ENCODE measurements at places on chromosomes 3 and 15. TPM values are rescaled to one million over a fixed set of nuclear protein-coding genes. Genes with fewer than 3 reads are reported as not detected.
A peak's percentile ranks its signal among the peaks of the same experiment; 100 is the strongest.

GRCh38 chr15:51623386-51623938 lies 891 bp upstream of the DMXL2 start:
- peak overlapping the region; percentile 62 for H3K27ac ChIP-seq
- no peaks in the 10 kb centered on the region for H3K27me3 ChIP-seq
- H3K4me1 ChIP-seq = peaks cover 25% of the 10 kb centered on the region
- peak overlapping the region; percentile 93 for H3K4me3 ChIP-seq
- no peaks in the 10 kb centered on the region for H3K36me3 ChIP-seq
- peak; percentile 25 for DNase-seq

DNA sequence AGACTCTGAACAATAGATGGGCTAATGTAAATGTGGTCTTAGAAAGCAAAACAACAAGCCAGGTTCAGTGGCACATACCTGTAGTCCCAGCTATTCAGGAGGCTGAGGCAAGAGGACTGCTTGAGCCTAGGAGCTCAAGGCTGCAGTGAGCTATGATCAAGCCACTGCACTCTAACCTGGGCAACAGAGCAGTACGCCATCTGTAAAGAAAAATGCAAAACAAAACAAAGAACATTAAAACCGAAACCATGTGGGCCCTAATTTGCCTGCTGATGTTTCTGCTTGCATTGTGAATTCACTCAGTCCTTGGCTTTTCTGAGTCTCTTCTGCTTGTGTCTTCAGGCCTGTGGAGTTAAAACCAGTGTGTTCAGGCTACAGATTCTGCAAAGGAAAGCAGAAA lies 56.7 kb downstream of the CCNL1 start:
- H3K27me3 ChIP-seq = no peaks in the 10 kb centered on the region
- no peak overlapping the region for H3K27ac ChIP-seq

GRCh38 chr3:132556508-132557159 lies 40.4 kb upstream of the ACKR4 start:
- H3K4me1 ChIP-seq = no peaks in the 10 kb centered on the region
- H3K27ac ChIP-seq = no peak overlapping the region
- H3K4me3 ChIP-seq = no peak overlapping the region
- DNase-seq = peak; percentile 60

DNA sequence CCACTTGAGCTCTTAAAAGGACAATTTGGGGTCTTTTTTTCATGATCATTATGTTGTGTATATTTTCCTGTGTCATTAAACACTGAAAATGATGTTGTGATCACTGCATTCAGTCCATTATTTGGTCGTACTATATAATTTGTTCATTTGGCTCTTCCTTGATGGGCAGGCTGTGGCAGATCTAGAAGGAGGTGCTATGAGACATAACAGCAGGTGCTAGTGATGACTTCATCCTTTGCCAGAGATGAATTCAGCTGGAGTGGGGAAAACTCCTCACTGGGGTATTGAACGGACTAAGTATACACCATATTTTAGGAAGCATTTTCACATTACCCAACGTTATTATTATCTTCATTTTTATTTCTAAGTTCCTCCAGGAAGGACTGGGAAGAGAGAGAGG lies 12.0 kb downstream of the CMTM7 start:
- no peaks in the 10 kb centered on the region for H3K27me3 ChIP-seq
- no peak for DNase-seq
- peaks cover 21% of the 10 kb centered on the region for H3K4me1 ChIP-seq
- no peak overlapping the region for H3K4me3 ChIP-seq

DNA sequence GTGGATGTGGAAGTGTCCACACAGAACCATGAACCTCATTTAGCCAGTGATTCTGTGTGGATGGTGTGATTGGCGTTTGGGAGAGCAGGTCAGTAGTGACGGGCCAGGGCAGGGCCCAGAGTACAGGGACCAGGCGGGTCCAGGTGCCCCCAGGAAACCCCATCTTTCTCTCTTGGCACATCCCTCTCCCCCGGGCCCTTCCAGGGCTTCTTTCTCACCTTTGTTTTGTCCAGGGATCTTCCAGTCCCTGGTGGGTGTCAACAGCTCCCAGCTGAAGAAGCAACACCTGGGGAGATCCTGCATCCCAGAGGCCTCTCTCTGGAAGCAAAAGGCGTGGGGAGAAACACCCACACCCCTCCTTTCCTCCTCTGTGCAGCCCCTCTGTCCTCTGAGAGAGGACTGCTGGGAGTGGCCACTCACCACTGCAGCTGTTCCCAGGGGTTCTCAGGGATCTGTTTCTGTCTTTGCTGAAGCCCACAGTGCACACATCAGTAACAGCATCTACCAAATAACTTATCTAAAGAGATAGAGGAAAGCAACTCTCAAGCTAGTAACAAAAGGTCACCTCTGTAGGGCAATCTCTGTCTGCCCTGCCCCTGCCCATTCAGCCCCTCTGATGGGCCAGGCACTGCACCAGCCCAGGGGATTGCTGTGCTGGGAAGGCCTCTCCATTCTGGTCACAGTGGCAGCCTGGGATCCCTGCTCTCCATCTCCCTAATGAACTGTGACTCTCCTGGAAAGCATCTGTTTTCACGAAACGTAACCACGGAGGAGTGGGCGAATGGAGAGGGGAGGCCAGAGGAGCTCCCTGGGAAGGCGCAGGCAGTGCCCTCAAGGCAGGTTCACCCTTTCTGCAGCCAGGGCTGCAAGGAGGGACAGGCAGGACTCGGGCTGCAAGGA lies 98.3 kb upstream of the ALDH1A3 start:
- no peaks in the 10 kb centered on the region for H3K27me3 ChIP-seq
- DNase-seq = peak; percentile 5
- H3K27ac ChIP-seq = no peak overlapping the region
- no peaks in the 10 kb centered on the region for H3K36me3 ChIP-seq
- no peak overlapping the region for H3K4me3 ChIP-seq
- H3K4me1 ChIP-seq = no peaks in the 10 kb centered on the region

- no peaks in the 10 kb centered on the region for H3K27me3 ChIP-seq
- peak; percentile 82 for DNase-seq
- H3K36me3 ChIP-seq = no peaks in the 10 kb centered on the region
- no peak overlapping the region for H3K27ac ChIP-seq
- no peaks in the 10 kb centered on the region for H3K4me1 ChIP-seq
Measured at GRCh38 chr3:135503760-135504686, 461.5 kb upstream of the PPP2R3A start.

GRCh38 chr3:58573640-58574039 lies 3.6 kb downstream of the FAM107A start:
- H3K27ac ChIP-seq = no peak overlapping the region
- no peaks in the 10 kb centered on the region for H3K27me3 ChIP-seq
- H3K36me3 ChIP-seq = no peaks in the 10 kb centered on the region
- DNase-seq = no peak
- peaks cover 15% of the 10 kb centered on the region for H3K4me1 ChIP-seq

DNA sequence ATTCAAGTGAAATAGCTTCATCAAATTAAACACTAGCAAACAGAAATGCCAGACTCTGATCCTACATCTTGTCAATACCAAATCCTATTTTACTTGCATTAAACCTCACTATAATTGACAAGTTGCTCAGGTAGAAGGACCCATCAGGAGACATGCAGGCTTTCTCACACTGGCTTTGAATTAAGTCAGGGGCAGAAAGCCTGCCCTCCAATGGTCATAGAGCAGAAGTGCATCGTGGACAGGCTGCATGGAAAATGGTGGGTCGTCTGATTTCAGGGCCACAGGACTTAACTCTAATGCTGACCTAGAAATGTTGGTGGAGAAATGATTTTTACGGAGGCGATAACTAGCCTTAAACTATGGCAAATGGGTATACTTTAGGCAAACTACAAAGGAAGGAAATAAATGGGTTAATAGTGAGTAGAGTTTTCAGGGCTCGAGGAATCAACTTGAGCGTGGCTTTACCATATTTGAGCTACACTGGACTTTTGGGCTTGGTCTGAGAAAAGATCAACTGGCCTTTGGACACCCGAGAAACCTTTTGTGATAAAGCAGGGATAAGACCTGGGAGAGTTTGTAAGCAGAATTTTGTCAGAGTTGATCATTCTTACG lies 283.9 kb downstream of the GRM7 start:
- no peaks in the 10 kb centered on the region for H3K36me3 ChIP-seq
- H3K4me1 ChIP-seq = no peaks in the 10 kb centered on the region

- no peaks in the 10 kb centered on the region for H3K27me3 ChIP-seq
- no peak overlapping the region for H3K4me3 ChIP-seq
- H3K27ac ChIP-seq = no peak overlapping the region
- DNase-seq = no peak
- no peaks in the 10 kb centered on the region for H3K36me3 ChIP-seq
Measured at GRCh38 chr15:88487796-88488523, 20.5 kb downstream of the MRPS11 start.

GRCh38 chr15:100693451-100693850 lies 91.1 kb downstream of the ASB7 start:
- no peak overlapping the region for H3K4me3 ChIP-seq
- no peaks in the 10 kb centered on the region for H3K4me1 ChIP-seq
- H3K27me3 ChIP-seq = no peaks in the 10 kb centered on the region
- peak overlapping the region; percentile 76 for H3K27ac ChIP-seq

- H3K4me1 ChIP-seq = no peaks in the 10 kb centered on the region
- H3K4me3 ChIP-seq = no peak overlapping the region
- no peaks in the 10 kb centered on the region for H3K36me3 ChIP-seq
- H3K27ac ChIP-seq = no peak overlapping the region
- no peak for DNase-seq
- H3K27me3 ChIP-seq = no peaks in the 10 kb centered on the region
Measured at GRCh38 chr15:61092361-61093157, 136.5 kb downstream of the RORA start.

DNA sequence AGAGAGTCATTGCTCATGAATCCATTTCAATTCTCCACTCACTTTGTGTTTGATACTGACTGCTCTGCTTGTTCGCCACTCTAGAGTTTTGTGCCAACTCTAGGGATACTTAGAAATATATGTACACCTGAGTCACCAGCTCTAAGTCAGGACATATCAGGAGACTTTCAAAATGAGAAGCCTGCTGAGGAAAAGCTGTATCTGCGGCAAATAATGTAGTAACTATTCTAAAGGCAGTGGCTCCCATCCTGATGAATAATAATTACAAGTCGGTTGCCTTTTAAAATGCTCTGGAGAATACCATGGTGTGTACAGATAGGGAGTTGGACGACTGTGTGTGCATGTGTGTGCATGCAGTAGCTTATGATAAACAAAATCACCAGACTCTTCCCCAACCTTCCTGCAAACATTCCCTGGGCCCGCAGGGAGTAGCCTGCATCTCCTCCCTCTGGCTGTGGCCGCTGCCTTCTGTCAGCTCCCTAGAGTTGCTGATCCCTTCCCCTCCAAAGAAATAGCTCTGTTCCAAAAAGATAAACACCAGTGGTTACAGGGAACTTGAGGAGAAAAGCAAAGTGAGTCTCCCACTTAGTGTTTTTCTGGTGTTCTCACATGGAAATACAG lies 346.3 kb upstream of the UMPS start:
- H3K36me3 ChIP-seq = no peaks in the 10 kb centered on the region
- H3K4me1 ChIP-seq = no peaks in the 10 kb centered on the region
- H3K27ac ChIP-seq = no peak overlapping the region

GRCh38 chr3:184525337-184526087 lies 36.1 kb upstream of the EPHB3 start:
- H3K27me3 ChIP-seq = peaks cover 36% of the 10 kb centered on the region
- H3K27ac ChIP-seq = peak overlapping the region; percentile 51
- peak overlapping the region; percentile 46 for H3K4me3 ChIP-seq
- no peaks in the 10 kb centered on the region for H3K36me3 ChIP-seq
- DNase-seq = no peak

- no peak for DNase-seq
- no peak overlapping the region for H3K27ac ChIP-seq
- no peaks in the 10 kb centered on the region for H3K27me3 ChIP-seq
- no peaks in the 10 kb centered on the region for H3K36me3 ChIP-seq
Measured at GRCh38 chr15:80693682-80694610, 1.2 kb upstream of the ABHD17C start.

DNA sequence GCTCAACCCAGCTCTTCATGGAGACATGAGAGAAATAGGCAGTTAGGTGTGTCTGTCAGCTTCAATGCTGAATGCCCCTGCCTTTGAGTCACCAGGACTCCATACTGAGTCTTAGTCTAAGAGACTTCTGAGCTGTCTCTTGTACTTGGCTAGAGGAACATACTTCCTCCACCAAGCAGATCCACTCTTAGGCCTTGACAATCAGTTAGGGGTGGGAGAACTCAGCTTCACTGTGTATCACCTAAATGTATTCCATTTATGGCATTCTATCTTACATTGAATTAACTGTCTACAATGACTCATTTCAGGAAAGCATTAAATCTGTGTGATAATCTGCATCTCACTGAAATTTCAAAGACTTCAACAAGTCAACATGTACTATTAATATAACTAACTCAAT lies 66.0 kb downstream of the STAC start:
- H3K4me1 ChIP-seq = no peaks in the 10 kb centered on the region
- no peaks in the 10 kb centered on the region for H3K36me3 ChIP-seq
- H3K27ac ChIP-seq = no peak overlapping the region
- H3K27me3 ChIP-seq = no peaks in the 10 kb centered on the region

GRCh38 chr3:139319428-139320402 lies 24.1 kb upstream of the MRPS22 start:
- no peak for DNase-seq
- H3K27me3 ChIP-seq = no peaks in the 10 kb centered on the region
- H3K27ac ChIP-seq = no peak overlapping the region

GRCh38 chr3:135081451-135081850 lies 286.4 kb downstream of the EPHB1 start:
- no peak for DNase-seq
- no peaks in the 10 kb centered on the region for H3K27me3 ChIP-seq
- H3K4me3 ChIP-seq = no peak overlapping the region
- no peak overlapping the region for H3K27ac ChIP-seq

DNA sequence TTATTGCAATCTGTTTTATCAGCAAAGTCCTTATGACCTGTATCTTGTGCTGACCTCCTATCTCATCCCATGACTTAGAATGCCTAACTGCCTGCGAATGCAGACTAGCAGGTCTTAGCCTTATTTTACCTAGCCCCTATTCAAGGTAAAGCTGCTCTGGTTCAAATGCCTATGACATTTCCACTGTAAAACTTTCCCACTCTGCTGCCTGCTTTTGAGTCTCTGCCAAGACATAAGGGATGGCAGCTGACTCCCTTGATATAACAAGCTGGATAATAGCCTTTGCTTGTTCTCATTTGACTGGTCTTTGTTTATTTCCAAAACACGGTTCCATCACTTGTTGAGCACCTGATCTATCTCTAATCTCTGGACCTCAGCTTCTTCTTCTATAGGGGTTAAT lies 131.9 kb upstream of the STRIT1 start:
- no peak for DNase-seq
- H3K36me3 ChIP-seq = no peaks in the 10 kb centered on the region
- H3K4me1 ChIP-seq = no peaks in the 10 kb centered on the region
- no peak overlapping the region for H3K4me3 ChIP-seq

DNA sequence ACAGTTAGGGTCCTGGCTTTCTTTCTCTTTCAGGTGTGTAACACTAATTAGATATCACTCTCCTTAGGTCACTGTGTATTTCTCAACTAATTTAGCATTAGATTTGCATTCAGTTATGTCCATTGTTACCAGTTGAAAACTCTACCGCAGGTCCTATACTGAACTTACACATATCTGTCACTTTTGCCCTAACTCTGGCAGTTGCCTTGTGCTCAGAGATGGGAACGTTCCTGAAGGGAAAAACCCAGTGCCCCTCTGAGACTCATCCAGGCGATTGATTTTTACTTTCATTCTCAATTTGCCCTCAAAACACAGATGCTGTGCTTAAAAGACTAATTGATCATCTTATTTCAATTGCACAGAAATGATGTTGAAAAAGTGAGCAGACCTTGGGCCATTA lies 249.1 kb downstream of the ALCAM start:
- H3K4me3 ChIP-seq = no peak overlapping the region
- no peak overlapping the region for H3K27ac ChIP-seq
- no peaks in the 10 kb centered on the region for H3K27me3 ChIP-seq
- no peaks in the 10 kb centered on the region for H3K36me3 ChIP-seq
- DNase-seq = no peak

GPR15 gene
- total RNA-seq = 0.14 TPM

GPR149 gene
- total RNA-seq = not detected

SERPINI1 gene
- 17.1 TPM for total RNA-seq

TPRG1 gene
- 3.3 TPM for total RNA-seq

KCNMB2 gene
- 0.58 TPM for total RNA-seq

IL5RA gene
- not detected for total RNA-seq

PDZRN3 gene
- 126 TPM for total RNA-seq

GATM gene
- 34.9 TPM for total RNA-seq

FSIP1 gene
- total RNA-seq = not detected

All from adrenal gland (tissue), 19 donors.